Breast epithelium (tissue), 4 donors: ENCODE measurements at places on chromosomes 1 and 21. TPM values are rescaled to one million over a fixed set of nuclear protein-coding genes. Genes with fewer than 3 reads are reported as not detected.

GUCA2B gene
- not detected for total RNA-seq

DNA sequence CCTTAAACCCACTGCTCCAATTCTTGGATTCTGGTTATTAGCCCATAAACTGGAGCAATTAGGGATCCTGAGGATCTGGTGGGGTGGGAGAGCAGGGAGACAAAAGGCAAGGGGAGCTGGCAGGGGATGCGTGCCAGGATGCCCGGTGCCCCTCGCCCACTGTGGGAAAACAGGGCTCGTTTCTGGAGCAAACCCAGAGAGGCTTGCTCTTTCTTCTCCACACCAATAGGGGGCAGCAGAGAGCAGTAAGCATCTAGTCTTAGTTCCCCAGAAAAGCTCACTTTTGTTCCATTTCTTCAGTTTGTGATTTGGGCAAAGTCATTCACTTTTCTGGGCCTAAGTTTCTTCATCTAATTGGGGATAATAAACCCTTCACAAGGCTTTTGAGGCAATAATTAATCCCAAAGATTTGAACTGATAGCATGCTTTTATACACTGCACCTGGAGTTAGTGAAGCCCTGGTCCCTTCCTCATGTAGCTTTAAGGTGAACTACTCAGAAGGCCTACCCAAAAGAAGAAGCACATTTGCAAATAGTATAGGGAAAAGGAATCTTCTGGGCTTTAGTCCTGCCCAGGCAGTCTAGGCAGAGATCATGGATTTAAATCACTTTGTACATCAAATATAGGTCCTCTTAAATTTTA is 160.6 kb upstream of the USP24 start:
- H3K27me3 ChIP-seq = no peaks in the 10 kb centered on the region
- no peak for DNase-seq
- H3K27ac ChIP-seq = peak overlapping the region; percentile 22
- H3K4me3 ChIP-seq = no peak overlapping the region
- H3K36me3 ChIP-seq = no peaks in the 10 kb centered on the region
- H3K4me1 ChIP-seq = no peaks in the 10 kb centered on the region

DNA sequence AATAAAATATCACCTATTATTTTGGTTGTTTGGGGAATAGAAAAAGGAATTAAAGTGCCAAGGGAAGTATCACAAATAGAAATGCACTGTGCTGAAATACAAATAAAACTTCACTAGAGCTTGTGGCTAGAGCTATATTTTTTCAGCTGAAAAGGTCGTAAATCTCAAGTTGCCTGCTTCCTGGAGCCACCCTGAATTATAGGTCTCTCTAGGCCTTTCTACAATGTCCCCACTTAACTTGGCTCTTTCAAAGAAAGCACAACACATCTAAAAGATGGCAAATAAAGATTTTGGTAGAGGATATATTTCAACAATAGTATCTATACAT is 5.0 kb upstream of the RNF2 start:
- H3K4me1 ChIP-seq = no peaks in the 10 kb centered on the region
- no peak for DNase-seq
- H3K36me3 ChIP-seq = no peaks in the 10 kb centered on the region
- no peaks in the 10 kb centered on the region for H3K27me3 ChIP-seq
- no peak overlapping the region for H3K4me3 ChIP-seq

DNA sequence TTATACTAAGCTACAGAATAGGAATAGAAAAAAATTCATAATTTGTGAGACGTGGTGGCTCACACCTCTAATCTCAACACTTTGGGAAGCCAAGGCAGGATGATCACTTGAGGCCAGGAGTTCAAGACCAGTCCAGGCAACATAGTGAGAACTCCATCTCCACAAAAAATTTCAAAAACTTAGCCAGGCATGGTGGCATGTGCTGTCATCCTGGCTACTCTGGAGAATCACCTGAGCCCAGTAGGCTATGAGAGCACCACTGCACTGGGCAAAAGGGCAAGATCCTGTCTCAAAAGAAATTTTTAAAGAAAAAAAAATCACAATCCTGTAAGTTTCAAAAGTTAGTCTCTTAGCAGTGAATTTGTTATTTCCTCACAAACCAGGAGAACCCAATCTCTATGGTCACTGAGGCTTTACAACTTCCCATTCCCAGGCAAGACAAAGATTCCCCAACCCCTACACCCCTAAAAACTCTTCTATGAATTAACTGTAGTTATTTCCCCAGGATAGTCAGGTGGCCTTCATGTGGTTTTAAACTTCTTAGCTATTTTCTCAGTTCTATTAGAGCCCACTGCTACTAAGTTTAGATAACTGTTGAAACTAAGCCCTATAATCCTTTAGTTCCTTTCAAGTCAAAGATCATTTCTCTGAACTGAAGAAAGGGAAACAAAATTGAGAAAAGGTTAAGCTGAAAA is 74.5 kb downstream of the FOXJ3 start:
- H3K4me3 ChIP-seq = no peak overlapping the region
- DNase-seq = no peak

DNA sequence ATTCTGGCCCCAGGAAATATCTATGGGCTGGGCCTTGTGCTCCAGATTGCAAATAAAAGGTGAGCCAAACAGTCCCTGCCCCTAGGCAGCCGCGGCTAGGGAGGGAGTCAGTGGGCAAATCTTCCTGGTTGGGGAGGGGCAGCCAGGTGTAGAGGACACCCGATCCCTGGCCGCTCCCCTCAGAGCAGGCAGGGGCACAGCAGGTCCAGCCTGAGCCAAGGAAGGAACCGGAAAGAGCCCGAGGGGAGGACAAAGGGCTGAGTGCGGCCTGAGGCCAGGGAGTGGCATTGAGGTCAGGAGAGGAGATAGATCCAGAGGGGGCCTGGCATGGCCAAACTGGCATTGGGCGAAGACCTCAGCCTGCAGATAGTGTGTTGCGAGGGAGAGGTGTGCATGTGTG is 36.6 kb upstream of the ARF1 start:
- DNase-seq = no peak
- no peaks in the 10 kb centered on the region for H3K36me3 ChIP-seq
- no peaks in the 10 kb centered on the region for H3K4me1 ChIP-seq
- H3K4me3 ChIP-seq = no peak overlapping the region

- no peaks in the 10 kb centered on the region for H3K4me1 ChIP-seq
- no peaks in the 10 kb centered on the region for H3K36me3 ChIP-seq
- H3K27ac ChIP-seq = peak overlapping the region; percentile 49
- no peak overlapping the region for H3K4me3 ChIP-seq
- DNase-seq = peak; percentile 62
- H3K27me3 ChIP-seq = no peaks in the 10 kb centered on the region
These were observed 161.5 kb downstream of the HLX start for GRCh38 chr1:221040691-221041285.

SLC44A5 gene
- 3.5 TPM for total RNA-seq

A3GALT2 gene
- total RNA-seq = not detected

ZNF683 gene
- not detected for total RNA-seq

KCNQ4 gene
- 1.3 TPM for total RNA-seq

TNFRSF14 gene
- 67.8 TPM for total RNA-seq

- no peak overlapping the region for H3K4me3 ChIP-seq
- H3K27me3 ChIP-seq = no peaks in the 10 kb centered on the region
- H3K4me1 ChIP-seq = no peaks in the 10 kb centered on the region
- H3K27ac ChIP-seq = peak overlapping the region; percentile 42
- no peaks in the 10 kb centered on the region for H3K36me3 ChIP-seq
- no peak for DNase-seq
These were observed 201.1 kb downstream of the MATN1 start for GRCh38 chr1:30522031-30523004.

OR14K1 gene
- total RNA-seq = 1.3 TPM

GNAT2 gene
- not detected for total RNA-seq

DNA sequence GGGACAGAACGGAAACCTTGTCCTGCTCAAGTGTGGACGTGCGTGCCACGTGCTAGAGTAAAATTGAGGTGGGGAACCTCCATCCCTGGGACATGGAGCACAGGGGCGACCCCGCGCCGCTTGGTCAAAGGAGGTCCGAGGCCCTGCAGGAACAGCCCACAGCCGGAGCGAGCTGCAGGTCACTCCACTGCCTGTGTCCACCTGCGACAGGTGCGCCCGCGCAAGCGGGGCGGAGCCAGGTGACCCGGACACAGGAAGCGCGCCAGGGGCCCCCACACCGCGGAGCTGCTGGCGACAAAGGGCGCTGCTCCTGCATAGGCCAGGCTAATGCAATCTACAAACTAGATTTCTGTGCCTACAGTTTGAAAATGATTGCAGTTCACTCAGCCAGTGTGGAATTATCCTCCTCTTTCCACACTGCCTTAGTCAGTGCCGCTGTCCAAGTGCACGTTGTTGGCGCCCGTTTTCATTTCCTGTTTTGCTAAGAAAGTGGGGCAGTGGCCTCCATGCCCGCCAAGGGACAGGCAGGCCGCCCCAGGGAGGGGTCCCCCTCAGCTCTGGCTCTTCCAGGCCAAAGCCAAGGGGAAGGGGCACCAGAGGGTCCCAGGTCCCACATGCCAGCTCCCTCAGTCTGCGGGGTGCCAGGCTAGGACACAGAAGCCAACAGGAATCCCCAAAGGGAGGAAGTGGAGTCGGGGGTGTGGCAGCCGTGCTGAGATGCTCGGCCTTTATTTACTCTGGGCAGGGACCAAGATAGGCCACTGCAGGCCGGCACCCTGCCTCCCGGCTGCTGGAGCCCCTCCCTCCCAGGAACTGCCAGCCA is 4.3 kb upstream of the NADK start:
- no peaks in the 10 kb centered on the region for H3K27me3 ChIP-seq
- DNase-seq = no peak
- peak overlapping the region; percentile 96 for H3K27ac ChIP-seq
- peaks cover 3% of the 10 kb centered on the region for H3K4me1 ChIP-seq
- peak overlapping the region; percentile 60 for H3K4me3 ChIP-seq

SPRR5 gene
- not detected for total RNA-seq

DNA sequence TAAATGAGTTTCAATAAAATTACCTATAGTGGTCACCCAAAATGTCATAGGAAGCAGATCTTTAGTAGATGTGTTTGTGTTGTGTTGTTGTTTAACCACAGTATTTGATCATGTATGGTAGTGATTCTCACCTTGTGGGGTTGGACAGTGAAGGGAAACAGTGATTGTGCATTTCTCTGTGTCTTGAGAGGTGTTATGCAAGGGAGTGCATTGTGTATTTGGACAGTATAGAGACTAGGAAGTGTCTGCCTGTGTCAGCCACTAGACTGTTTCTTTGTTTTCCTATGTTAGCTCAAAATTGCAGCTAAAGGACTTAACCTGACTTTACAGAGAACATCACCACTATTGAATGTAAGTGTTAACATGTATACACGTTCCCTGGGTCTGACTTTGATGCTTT is 6.0 kb downstream of the RGS2 start:
- H3K27ac ChIP-seq = no peak overlapping the region
- H3K27me3 ChIP-seq = no peaks in the 10 kb centered on the region
- no peaks in the 10 kb centered on the region for H3K4me1 ChIP-seq
- H3K4me3 ChIP-seq = no peak overlapping the region

HIPK1 gene
- 57.8 TPM for total RNA-seq

- H3K4me1 ChIP-seq = no peaks in the 10 kb centered on the region
- no peak overlapping the region for H3K4me3 ChIP-seq
- no peak for DNase-seq
- no peaks in the 10 kb centered on the region for H3K27me3 ChIP-seq
These were observed 48.0 kb downstream of the ACTN2 start for GRCh38 chr1:236734141-236734765.

NUDT4B gene
- total RNA-seq = 40.0 TPM

- no peaks in the 10 kb centered on the region for H3K27me3 ChIP-seq
- H3K4me3 ChIP-seq = no peak overlapping the region
- no peak overlapping the region for H3K27ac ChIP-seq
- no peak for DNase-seq
These were observed 8.8 kb upstream of the ATG4C start for GRCh38 chr1:62774971-62775595.

DNA sequence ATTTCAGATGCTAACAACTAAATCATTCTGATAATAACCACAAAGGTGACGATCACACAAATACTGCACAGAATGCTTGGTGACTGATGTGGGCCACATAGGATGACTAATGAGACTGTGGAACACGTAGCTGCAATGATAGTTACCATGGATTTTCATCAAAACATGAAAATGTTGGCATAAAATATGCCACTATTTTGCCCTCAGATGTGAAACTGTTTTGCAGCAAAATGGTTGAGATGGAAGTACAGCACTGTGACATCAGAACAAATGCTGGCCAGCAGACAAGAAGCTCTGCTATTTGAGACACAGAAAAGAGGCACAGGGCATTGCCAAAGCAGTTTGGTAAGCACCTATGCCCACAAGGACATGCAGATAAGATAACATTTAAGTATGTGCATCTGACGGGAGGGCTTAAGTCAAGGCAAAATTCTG is 83.8 kb downstream of the NIBAN1 start:
- no peaks in the 10 kb centered on the region for H3K4me1 ChIP-seq
- peak overlapping the region; percentile 82 for H3K27ac ChIP-seq
- no peak overlapping the region for H3K4me3 ChIP-seq
- H3K27me3 ChIP-seq = no peaks in the 10 kb centered on the region
- no peak for DNase-seq

DNA sequence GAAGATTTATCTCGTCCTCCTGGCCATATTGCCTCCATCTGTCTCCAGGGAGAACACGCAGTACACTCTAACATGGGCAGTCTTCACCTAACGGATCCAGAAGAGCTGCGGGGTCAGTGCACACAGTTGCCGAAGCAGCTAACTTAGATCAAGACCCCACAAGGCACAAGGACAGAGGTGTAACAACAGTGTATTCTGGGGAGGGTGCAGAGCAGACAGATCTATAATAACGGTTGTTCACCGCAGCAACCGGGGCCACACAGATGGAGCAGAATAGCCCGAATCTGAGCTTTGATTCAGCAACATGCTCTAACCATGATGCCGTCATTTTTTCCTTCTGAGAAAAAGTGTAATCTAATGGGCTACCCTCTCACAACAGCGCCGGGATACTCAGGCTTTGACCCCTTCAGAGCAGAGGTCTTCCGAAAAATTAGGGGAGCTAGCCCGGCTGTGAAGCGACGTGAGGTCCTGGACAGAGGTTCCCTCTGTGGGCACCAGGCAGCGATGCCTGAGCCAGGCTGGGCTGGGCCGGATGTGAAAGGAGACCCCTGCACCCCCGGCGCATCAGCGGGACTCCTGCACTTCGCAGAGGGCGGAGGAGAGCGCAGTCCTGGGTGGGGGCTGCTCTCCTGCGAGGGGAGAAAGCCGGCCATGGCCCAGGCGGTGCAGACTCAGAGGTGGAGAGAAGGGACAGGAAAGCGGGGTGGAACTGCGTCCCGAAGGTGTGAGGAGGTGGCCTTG is 57.5 kb downstream of the BCL9 start:
- peak overlapping the region; percentile 94 for H3K27ac ChIP-seq
- H3K27me3 ChIP-seq = no peaks in the 10 kb centered on the region
- peak overlapping the region; percentile 75 for H3K4me3 ChIP-seq
- peak; percentile 30 for DNase-seq
- no peaks in the 10 kb centered on the region for H3K36me3 ChIP-seq
- H3K4me1 ChIP-seq = peaks cover 4% of the 10 kb centered on the region

- H3K27me3 ChIP-seq = no peaks in the 10 kb centered on the region
- H3K4me3 ChIP-seq = peak overlapping the region; percentile 62
- no peak for DNase-seq
- no peaks in the 10 kb centered on the region for H3K36me3 ChIP-seq
- H3K4me1 ChIP-seq = peaks cover 3% of the 10 kb centered on the region
These were observed 31.8 kb upstream of the JUN start for GRCh38 chr1:58815686-58816071.
